ENCODE measurements at places on chromosomes 6 and 20.

DNA sequence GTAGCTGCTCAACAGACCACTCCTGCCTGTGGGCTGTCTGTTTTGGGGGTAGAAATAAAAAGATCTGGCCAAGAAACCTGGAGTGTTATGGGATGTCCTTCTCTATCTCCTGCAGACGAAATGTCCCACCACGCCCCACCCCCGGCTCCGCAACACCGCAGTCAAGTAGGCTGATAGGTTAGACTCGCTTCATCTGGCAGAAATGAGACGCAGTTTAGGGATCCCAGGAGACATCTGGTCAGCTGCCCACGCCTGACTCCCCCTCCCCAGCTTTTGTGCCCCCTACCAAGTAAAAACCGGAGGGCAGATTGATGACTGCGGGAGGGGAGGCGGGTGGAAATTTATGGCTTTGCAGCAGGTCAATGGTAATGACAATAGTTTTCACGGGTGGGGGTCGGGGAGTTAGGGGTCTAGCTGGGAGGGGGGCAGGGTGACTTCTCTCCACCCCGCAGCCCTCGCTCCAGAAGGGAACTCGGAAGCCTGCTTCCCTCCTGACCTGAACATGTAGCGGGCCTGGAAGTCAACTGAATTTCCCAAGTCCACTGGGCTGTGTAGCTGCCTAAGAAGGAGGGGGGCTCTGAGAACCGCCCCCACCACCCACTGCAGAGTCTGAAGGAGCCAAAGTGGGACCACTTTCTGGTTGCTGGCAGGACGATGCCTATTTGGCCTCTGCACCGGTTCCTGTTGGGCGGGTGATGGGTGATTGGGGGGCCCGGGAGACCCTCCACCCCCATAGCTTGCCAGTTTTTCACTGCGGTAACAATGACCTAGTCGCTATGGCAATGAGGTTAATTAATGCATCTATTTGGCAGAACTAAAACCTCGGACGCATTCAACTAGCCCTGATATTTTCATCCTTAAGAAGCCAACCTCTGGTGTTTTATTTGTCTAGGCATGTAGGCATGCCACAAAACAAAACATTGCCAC lies 25.7 kb downstream of the PMEPA1 start:
- no peak for DNase-seq

GRCh38 chr6:95286874-95287273 lies 290.5 kb upstream of the MANEA start:
- no peak for DNase-seq

DNA sequence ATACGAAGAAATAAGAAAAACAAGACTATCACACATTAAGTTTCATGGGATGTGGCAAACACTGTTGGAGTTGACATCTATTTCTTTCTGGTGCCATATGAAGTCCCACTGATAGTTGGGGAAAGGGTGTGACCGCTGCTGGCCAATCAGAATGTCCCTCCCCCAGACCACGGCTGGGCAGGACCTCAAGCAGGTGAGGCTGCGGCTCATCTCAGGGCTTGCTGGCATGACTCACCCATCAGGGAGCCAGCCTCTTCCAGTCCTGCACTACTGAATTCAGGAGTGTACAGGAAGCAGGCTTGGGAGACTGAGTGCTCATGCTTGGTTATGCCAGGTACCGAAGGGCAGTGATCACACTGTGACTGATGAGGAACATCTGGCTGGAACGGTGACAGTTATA lies 18.9 kb downstream of the PREP start:
- DNase-seq, result no peak

DNA sequence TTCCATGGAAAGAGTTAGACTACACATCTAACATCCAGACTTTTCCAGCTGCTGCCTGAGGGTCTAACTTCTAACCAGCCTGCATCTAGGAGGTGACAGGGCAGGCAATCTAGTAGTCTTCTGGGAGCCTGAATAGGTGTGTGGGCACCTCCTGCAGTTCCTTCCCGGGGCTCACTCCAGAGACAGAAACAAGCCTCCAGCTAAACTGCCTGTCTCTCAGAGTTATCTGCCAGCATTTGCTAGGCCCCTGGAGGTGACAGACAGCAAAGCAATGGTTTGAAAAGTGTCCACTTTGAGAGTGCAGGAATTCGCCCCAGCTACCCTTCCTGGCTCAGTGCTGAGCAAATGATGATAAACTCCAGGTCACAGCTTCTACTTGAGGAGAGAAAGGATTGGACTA lies 240.5 kb upstream of the PRSS16 start:
- DNase-seq, result no peak

GRCh38 chr20:61968932-61969331 lies 96.7 kb downstream of the TAF4 start:
- DNase-seq, result no peak

GRCh38 chr20:56986931-56987720 lies 279.3 kb downstream of the BMP7 start:
- no peak for DNase-seq

DNA sequence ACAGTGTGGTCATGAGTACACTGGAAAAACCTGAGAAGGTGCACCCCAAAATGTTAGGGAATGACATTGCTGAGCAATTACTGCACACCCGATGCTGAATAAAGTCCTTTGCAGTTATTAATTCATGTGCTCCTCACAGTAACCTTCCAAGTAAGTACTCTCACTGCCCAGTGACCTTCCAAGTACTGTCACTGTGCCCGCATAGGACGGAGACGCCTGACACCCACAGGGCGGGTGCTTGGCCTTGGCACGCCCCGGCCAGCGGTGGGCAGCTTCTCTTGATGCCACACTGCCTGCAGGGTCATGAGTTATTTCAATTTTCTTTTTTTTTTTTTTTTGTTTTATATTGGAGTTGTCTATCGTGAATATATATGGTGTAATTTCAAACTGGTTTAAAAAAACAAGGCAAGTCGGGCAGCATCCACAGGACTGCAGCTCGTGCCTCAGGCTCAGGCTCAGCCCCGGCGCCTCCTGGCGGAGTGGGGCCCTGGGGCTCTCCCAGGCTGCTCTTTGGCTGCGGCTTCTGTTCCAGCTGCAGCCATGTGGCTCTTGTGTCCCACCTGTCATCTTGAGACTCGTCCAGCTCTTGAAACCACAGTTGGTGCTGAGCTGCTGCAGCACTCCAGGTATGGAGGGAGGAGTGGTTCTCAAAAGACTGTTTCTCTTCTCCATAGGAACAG lies 27.0 kb downstream of the PNLDC1 start:
- DNase-seq, result no peak

DNA sequence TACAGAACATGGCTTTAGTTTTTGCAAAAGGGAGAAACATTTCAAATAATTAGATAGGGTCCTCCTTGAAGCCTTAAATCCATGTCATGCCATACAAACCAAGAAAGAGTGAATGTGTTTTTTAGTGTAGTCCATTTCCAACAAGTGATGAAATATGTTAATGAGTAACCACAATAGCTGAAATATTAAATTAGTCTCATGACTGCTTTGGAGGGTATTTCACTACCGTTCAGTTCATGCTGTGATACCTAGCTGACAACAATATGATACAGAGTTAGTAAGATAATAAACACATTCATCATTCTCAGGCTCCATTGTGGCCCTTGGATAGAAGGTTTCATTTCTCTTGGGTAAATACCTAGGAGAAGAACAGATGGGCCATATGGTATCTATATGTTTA lies 5.8 kb upstream of the ID4 start:
- DNase-seq, result no peak

- no peak for DNase-seq
Observed at GRCh38 chr6:84773431-84774156, 9.2 kb upstream of the TBX18 start.

GRCh38 chr20:46931699-46932098 lies 37.1 kb downstream of the EYA2 start:
- DNase-seq, result no peak

- DNase-seq, result peak; percentile 69
Observed at GRCh38 chr20:44911264-44911921, 1.5 kb downstream of the PABPC1L start.

DNA sequence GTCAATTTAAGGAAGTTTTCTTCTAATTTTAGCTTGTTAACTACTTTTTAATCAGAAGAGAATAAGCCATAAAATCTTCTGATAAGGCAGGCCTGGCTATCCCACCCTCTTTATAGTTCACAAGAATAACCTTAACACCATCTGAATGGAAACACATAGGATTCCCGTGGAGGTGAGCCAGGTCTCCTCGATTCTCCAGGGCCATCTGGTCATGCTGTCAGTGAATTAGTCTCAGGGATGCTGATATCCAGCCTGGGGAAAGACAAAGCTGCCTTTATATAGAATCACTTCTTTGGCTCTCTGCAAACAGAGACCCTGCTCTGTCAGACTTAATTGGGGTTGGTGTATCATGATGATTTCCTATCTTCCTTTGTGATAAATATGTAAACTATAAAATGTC lies 30.1 kb upstream of the TAGAP start:
- DNase-seq, result no peak

GRCh38 chr6:53066077-53066417 lies 843 bp downstream of the FBXO9 start:
- peak; percentile 32 for DNase-seq

- peak; percentile 30 for DNase-seq
Observed at GRCh38 chr6:14129575-14129974, 12.0 kb downstream of the CD83 start.

DNA sequence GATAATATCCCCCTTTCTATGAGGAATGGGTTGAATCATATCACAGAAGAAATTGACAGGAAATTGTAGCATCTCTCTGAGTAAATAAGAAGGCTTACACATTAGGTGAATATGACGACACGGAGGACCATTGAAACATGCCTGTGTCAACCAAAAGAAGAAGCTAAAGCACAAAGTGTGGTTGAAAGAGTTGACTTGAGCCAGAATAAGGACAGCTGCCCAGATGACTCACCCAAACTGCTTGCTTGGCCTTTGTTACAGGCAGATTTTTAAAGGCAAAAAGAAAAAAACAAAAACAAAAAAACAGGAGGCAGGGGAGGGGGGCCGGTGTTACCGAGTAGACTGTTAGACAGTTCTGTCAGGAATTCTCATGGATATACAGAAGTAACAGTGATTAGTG lies 129.8 kb upstream of the EDN1 start:
- DNase-seq, result no peak

GRCh38 chr6:25669413-25669812 lies 17.4 kb downstream of the SCGN start:
- DNase-seq, result no peak

DNA sequence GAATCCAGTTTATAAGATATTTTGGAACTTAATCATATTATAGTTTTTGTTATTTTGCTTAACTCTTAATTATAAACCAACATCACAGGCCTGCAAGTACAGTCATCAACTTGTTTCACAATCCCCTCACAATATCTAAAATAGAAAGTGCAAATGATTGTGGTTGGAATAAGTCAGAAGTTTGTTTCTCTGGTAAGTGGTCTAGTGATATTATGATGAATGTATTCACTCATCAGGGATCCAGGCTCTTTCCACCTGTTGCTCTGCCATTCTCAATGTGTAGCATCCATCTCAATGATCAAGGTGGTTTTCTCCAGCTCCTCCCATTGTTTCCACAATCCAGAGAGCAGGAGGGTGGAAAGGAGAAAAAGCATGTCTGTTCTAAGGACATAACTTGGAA lies 54.2 kb downstream of the OPN5 start:
- DNase-seq, result no peak

DNA sequence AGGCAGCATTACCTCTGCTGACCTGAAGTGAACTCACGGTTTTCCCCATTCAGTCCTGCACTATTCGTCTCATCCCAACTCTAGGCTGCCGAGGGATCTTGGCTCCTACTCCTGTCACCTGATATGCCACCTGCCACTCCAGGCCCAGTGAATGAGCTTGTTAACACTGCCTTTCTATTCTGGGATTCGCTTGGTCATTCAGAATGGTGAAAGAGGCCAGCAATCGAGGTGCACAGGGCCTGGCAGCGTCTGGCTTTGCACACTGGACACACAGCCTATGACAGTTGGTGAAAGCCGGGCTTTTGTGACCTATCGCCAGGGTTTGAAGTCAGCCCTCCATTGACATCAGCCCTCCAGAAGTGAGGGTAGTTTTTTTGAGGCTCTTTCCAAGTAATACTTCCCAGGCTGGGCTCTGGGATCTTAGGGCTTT lies 59.3 kb upstream of the MYL9 start:
- DNase-seq, result no peak

- DNase-seq, result no peak
Observed at GRCh38 chr20:63848003-63848911, 13.0 kb upstream of the ABHD16B start.

DNA sequence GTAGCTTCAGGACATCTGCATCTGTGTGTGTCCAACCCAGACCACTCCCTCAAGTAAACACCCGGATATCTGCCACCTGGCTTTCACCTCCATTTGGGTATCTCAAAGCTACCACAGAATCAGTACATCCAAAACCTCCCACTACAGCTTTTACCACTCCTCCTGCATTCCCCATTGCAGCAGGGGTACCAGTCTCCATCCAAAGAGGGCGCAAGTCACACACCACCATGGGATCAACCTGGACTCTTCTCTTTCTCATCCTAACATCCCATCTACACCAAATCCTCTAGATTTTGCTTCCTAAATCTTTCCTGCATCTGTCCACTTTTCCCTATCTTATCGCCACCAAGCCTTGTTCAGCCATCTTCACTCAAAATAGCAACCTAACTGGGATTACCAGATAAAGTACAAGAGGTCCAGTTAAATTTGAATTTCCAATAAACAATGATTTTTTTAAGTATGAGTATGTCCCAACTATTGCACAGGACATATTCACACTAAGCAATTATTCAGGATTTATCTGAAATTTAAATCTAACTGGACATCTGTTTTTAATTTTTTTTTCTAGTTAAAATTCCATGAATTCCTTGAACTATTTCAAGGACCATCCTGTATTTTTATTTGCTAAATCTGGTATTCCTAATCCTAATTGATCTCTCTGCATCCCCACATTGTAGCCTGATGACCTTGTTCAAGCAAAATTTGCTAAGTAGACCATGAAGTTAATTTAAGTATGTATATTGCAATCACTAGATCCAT lies 164.3 kb upstream of the MLN start:
- DNase-seq, result peak; percentile 83

GRCh38 chr6:34459899-34460593 lies 5.8 kb upstream of the PACSIN1 start:
- no peak for DNase-seq

GRCh38 chr6:43142101-43142500 lies 29.0 kb upstream of the SRF start:
- DNase-seq, result no peak

DNA sequence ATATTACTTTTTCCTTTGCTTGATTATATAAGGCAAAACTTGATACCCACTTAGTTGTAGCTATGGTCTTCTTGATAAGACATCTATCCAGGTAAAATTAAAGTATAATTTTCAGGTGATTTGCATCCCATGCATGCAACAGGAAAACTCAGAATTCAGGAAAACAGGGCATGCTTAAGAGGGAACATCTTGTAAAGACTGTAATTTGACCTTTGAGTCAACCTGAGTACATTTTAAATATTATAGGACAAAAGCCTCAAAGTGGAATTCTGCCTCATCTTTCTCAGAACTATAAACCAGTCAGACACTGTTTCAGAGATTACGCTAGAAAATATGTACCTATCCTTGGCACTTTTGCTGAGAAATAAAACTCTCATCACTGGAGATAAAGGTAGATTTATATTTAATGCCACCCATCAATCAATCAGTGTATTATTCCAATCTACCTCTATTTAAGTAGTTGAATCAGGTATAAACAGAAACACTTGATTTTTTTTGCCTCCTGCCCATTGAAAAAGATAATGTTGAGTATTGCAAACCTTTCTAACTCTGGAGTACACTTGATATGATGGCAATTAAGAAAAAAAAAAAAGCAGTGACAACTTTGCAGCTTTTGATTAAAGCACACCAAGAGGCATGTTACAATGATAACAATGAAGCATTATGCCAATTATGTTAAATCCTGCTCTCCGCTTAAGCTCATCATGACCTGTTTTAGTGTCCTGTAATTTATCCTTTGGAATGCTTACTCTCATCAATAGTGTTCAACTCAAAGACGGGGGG lies 2.8 kb downstream of the CITED2 start:
- no peak for DNase-seq

GRCh38 chr6:107083047-107083768 lies 32.1 kb downstream of the BEND3 start:
- DNase-seq, result no peak

All from 8988T (cell line).